ENCODE measurements at places on chromosomes 11 and 22.

DNA sequence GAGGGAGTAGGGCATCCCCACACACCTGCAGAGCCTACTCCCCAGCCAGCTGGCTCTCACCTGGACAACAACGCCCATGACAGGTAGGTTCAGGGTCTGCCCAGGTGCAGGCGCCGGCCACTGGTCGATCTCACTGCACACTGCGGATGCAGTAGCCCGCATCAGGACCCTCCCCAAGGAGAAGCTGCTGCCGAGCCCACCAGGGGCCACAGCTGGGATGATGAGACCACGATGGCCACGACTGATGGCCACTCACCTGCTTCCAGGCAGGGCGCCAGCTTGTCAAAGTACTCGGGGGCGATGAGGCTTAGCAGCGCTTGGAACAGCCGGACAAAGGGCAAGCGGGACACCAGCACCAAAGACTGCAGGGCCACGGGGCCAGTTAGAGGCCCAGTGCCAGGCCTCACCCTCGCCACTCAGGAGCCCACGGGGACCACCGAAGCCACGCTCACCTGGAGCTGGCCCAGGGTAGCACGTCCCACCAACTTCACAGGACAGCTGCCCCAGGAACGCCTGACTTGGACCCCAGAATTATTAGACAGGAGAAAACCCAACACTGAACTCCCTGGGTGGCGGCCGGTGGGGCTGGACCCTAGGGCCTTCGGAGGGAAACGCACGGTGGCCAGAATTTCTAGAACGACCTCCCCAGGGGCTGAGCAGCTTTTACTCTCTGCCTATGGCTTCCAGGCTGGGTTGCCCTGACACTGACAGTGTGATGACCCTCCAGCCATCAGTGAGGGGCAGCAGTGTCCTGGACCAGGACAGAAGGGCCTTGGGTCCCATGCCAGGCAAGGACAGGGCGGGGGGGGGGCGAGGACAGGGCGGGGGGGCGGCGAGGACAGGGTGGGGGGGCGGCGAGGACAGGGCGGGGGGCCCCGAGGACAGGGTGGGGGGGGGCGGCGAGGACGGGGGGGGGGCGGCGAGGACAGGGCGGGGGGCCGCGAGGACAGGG, 8.9 kb upstream of the PLXNB2 start:
- DNase-seq: no peak

- DNase-seq: no peak
These were observed 3.2 kb upstream of the RFPL2 start for GRCh38 chr22:32207971-32208480.

- no peak for DNase-seq
These were observed 2.1 kb downstream of the SOX10 start for GRCh38 chr22:37982151-37982785.

DNA sequence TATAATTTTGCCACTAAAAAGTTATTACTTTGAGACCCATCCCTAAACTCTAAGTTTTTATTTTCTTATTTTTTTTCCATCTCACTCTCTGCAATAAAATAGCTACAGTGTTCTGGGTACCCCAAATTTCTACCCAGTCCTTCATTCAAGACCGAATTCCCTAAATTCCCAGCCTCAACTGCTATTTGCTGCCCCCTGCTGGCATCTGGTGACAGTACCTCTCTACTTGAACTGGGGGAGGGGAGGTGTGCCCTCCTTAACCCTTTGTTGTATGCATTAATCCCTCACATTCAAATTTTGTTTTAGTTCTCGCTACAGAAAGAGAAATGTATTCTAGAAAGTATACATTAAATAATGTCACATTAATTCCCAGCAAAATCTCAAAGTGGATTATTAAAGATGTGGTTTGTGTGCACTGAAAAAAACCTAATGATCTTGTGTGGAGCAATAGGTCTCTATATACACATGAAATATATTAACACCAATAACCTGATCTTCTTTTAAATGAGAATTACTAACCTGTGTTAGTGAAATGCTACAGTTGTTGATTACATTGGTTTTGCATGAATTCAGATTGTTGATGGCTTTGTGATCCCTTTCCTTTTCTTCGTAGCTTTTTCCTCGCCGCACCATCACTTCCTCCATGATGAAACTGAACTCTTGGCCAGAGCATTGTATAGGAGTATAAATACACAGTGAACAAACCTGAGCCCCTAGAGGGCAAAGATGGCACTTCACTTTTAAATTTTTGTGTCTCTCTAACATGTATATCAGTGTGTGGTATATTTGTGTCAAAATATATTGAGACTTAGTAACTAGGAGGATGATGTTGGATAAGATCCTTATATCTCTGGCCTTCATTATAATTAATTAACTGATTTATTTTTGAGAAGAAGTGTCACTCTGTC, 590.0 kb downstream of the METTL15 start:
- DNase-seq: no peak

DNA sequence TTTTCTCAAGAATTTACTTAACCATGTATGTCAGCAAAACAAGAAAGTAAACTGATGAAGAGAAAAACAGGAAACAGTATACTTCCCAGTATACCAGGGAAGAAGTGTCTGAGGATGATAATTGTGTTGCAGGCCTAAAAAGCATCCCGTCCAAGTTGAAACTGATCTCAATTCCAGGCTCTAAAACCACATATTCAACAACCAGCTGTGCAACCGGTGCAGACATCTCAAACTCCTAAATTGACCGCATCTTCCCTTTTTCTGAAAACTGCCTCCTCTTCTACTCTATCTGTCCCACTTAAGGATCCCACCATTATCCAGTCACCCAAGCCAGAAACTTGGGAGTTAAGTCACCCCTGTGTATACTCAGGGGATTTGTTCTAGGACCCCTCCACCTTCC, 47.2 kb downstream of the CCDC83 start:
- DNase-seq: no peak

DNA sequence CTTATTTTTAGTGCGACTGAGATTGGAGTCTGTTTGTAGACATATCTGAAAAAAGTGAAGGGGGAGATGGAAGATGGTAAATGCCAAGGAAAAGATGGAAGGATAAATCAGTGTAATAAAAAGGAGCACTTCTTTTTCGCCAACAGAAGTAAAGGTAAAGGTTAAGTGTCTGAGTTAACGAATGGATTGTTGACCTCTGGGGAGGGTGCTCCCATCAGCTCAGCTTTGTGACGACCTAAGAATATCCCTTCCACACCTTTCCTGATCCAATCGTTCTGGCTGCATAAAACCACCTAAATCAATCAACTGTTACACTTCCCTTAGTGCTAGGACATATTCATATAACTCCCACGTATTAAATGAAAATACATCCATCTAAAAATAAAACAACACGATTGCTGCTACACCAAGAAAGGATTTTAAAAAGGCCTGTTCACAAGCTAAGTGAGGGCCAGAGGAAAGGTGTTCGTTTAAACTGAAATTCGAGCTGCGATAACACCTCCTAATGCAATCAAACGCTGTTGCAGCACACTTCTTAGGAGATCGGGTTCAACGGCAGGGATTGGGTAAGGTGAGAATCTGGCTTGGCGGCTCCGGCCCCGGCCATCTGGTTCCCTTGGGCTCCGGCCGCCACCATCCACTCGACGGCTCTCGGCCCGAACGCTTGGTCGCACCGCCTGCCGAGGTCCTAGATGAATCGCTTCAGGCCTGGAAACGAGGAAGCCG, 658 bp downstream of the C11orf71 start:
- peak; percentile 7 for DNase-seq

DNA sequence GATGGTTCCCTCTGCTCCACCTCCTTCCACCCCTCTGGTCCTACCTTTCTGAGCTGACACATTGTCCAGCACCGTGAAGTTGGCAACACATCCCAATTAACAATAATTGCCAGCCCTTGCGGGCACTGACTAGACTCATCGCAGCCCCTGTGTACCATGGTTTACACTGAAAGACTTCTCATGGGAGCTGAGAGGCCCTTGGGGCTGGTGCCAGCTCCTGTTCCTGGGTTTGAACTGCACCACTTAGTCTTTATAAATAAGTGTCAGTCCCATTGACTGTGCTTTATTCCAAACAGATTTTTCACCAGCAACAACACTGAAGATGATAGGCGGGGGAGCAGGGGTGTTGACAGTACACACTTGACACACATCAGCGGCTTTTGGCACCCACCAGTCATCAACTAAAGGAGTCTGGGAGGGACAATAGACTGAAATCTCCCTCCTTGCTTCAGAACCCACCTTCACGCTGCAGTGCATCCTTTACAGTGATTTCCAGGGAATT, 447.3 kb downstream of the NTM start:
- DNase-seq: no peak

Data from GM12878 (cell line).